ENCODE measurements at places on chromosomes 2 and 18.

DNA sequence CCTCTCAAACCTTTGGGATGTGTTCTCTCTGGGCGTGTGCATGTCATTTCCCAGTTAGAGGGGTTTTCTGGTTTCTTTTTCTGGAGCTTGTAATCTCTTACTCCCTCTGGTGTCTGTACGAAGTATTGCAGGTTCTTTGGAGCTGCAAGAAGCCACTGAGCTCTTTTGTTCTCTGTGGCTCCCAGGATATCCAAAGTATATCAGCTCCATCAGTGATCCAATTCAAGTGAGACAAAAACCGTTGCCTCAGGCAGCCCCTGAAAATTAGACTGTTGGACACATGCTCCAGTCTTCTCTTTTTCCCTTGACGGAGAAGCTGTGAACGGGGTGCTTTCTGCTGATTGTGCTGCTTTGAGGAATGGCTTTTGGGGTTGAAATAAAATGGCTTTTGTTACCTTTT lies 59.0 kb upstream of the LDLRAD4 start:
- no peak for DNase-seq

DNA sequence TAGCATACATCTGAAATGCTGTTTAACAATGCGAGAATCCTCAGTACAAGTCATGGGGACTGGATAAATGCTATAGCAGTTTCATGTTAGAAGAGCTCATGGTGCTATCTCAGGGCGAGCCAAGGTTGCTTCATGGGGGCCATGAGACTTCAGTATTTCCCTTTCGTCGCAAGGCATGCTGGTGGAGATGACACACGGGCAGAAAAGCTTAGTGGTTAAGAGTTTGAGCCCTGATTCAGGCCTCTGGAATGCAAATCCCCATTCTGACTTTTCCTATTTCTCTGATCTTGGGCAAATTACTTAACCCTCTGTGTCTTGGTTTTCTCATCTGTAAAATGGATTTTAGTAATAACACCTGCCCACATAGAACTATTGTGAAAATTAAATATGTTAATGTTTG lies 57.4 kb upstream of the EPHA4 start:
- no peak for DNase-seq

DNA sequence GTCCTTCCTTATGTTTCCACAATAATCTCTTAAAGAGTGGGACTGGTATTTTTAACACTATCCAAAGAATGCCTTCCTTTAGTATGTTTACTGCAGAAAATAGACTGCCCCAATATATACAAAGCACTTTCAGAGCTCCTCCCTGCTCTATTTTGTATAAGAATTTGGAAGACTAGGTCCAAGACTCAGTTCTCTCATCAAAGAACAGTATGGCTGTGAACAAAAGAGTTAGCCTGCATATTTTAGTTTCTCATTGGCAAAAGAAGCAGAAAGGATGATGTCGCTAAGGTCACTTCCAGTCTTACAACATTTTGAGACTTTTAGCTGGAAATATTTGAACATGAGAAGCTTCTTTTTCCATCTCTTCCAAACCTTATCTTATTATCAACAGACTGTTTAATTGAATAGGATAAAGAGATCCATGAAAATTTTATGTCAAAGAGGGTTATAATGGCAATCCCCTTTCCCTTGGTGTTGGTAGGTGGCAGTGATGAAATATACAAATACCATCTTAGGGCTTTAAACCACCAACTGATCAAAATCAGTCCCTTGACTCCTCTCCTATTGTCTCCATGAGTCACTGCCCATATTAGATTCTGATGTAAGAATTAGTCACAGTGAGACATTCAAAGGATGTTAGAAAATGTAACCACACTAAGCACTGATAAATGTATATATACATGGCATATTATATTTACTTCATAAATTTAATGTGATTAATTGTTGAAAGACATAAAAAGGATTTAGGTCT lies 266.9 kb upstream of the DSEL start:
- no peak for DNase-seq

- no peak for DNase-seq
Measured at GRCh38 chr2:100978582-100979191, 23.4 kb upstream of the RPL31 start.

DNA sequence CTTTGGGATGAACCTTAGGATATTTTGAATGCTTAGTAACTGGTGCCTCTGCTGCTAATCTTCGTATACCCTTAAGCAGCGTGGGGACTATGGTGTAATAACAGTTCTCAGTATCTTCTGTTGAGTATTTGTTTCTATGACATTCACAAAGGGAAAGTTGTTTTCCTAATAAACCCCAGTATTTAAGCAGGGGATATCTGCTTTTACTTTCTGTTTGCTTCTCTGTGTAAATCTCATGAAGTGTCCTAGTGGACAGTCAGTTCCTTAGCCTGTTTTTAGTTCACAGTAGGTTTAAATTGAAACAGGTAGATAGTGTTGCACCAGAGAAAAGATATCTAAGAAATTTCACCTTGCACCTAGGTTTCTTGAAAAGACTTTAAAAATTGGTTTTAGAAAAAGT lies 14.9 kb downstream of the KIAA1328 start:
- DNase-seq = no peak

GRCh38 chr2:180359522-180360282 lies 352.6 kb upstream of the CWC22 start:
- no peak for DNase-seq

- no peak for DNase-seq
Measured at GRCh38 chr2:187188783-187189631, 259.0 kb downstream of the CALCRL start.

GRCh38 chr2:176160986-176161824 lies 4.1 kb downstream of the HOXD3 start:
- no peak for DNase-seq

DNA sequence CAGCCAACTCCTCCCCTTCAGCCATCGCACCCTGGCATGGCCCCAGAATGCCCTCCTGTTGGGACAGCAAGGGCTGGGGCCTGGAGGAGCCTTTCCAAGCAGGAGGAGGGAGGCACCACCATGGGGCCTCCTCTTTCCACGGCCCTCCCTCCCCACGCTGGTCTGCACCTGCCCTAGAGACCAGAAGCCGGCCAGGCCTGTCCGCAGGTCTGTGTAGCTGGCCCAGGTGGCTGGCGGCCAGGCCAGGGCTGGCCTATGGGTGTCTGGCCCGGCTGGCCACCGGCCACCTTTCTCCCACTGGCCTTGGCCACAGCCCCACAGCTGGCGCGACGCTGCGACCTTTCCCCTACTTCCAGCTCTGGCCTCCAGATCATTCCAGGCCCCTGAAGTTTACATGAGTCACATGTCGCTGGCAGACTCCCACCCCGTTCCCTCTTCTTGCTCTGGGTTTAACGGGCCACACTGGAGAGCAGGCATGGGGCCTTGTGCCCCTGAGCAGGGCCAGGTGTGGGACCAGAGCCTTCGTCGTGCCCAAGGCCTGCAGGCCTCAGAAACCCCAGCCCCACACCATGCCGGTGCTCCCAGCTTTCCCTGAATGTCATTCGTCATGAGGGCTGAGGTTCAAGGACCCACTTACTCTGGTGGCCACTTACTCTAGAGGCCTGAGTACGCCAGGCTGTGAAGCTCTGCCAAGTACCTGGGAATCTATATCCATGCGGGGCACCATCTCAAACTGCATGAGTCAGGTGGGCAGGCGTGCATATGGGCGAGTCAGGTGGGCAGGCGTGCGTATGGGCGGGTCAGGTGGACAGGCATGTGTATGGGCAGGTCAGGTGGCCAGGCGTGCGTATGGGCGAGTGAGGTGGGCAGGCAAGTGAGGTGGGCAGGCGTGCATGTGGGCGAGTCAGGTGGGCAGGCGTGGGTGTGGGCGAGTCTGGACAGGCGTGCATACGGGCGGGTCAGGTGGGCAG lies 33.3 kb upstream of the KLF11 start:
- DNase-seq = no peak

DNA sequence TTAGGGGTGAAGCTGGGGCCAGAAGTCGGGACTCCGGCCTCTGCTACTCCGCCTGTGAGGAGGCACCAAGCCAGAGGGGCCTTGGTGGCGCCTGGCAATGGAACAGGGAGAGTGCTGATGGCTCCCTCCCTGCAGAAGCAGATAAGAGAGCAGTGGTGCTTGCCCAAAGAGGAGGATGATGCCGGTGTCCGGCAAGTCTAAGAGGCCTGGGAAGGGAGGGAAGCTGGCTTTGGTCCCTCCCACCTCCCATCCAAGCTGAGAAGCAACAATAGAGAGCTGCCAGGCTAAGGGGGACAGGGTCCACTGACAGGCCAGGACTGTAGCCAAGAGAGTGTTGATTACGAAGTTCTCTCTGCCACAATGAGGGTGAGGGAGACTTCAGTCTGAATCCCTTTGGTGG lies 479.5 kb downstream of the TNS1 start:
- DNase-seq = no peak

DNA sequence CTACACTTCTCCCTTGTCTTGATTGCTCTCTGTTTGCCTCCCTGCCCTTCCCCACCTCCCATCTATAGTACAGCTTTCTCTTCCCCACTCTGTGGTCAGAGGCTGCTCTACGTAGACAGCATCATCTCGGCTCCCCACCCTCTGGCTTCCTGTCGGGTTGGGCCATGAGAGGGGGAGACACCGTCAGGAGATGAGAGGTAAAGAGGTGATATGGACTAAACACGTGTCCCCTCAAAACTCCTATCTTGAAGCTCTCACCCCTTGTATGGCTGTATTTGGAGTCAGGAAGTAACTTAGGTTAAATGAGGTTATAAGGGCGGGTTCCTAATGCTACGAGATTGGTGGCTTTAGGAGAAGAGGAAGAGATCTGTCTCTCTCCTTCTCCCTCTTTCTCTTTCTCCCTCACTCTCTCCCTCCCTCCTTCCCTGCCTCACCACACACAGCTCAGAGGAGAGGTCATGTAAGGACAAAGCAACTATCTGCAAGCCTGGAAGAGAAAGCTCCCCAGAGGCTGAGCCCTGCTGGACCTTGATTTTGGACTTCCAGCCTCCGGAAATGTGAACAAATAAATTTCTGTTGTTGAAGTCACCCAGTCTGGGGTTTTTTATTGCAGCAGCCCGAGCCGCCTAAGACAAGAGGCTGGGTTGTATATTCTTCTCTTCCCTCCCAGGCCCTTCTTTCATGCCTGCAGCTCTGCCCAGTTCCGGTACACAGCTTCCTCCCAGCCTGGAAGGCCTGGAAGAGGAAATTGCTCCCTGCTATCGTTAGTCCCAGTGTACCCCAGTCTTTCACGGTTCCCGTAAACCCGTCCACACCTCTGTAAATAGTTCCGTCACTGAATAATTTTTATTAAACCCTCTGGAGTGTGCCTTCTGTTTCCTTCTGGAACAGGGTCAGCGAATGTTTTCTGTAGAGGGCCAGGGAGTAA lies 138.0 kb downstream of the AKAIN1 start:
- DNase-seq = no peak

GRCh38 chr2:148021059-148021861 lies at the start of gene MBD5:
TSS of gene MBD5 (plus strand) at chr2:148021091.
- DNase-seq = peak; percentile 41

GRCh38 chr2:44371445-44371844 lies 9.7 kb downstream of the CAMKMT start:
- DNase-seq = no peak

GRCh38 chr2:239249776-239250175 lies 151.0 kb downstream of the HDAC4 start:
- DNase-seq = no peak
